NCI-H1930 (cell line): ENCODE measurements at places on chromosomes 16 and 17.

DNA sequence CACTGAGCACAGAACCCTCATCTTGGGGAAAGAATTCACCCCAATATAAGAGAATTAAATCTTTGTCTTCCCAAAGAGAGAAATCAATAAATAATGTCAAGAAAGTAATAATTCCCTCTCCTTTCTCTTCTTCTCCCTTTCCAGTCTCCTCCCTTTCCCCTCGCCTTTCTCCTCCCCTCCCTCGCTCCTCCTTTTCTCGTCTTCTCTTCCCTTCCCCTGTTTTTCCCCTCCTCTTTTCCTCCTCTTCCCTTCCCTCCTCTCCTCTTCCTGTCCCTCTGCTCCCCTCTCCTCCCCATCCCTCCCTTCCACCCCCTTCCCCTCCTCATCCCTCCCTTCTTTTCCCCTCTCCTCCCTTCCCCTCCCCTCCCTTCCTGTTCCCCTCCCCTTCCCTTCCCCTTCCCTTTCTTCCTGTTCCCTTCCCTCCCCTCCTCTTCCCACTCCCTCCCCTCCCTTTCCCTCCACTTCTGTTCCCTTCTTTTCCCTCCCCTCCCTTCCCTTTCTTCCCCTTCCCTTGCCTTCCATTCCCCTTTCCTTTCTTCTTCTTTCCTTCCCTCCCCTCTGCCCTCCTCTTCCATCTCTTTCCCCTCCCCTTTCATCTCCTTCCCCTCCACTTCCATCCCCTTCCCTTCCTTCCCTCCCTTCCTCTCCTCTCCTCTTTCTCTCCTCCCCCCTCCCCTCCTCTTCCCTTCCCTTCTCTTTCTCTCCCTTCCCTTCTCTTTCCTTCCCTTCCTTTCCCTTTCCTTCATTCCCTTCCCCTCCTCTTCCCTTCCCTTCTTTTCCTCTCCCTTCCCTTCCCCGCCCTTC lies 363.6 kb downstream of the SHISA9 start:
- no peak for DNase-seq

DNA sequence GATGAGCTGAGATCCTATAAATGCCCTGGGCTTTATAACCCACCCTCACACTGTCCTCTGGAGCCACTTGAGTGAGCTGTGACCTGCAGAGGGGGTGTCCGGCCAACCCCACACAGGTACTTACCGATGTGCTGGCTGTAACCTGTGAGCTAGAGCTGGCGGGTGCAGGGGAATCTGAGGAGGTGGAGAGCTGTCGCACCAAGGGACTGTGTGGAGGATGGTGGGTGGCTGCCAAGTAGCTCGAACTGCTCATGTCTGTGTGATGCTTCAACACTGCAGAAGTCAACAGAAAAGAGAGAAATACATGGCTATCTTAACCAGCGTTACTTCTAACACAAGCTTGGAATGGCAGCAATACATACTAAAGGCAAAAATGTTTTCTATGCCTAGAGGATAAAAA lies 39.4 kb downstream of the STH start:
- no peak for DNase-seq

GRCh38 chr17:38886643-38887010 lies 16.8 kb downstream of the LASP1 start:
- no peak for DNase-seq

DNA sequence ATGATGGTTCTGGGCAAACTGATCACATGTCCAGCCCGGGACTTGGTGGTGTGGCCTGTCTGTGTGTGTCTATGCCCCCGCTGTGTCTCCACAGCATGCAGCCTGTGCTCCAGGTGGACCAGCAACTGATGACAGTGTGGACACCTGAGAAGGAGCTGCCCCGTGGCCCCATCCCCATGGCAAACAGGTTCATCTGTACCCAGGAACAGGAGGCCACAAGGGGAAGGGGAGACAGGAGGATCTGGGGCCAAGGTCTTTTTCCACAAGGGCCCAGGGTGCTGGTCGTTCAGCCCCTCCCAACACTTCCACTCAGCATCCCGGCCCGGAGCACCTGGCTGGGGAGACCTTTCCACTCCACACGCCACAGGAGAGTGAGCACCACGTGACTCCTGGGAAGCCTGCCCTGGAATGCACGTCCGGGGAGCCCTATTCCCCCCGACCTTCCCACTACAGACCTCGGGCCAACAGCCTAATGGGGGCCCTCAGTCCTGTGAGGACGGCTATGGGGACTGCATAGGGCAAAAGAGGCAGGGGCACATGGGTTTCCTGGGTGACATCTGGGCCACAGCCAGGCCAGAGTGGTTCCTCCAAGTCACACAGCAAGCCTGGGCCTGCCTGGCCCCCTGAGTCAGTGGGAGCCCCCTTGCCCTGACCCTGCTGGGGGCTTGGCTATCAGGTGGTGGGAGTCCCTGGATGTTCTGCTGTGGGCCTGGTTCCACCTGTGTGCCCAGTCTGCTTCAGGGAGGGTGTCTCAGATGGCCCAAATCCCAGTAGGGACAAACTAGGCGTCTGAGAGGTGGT lies 20.8 kb upstream of the NXPH3 start:
- no peak for DNase-seq

DNA sequence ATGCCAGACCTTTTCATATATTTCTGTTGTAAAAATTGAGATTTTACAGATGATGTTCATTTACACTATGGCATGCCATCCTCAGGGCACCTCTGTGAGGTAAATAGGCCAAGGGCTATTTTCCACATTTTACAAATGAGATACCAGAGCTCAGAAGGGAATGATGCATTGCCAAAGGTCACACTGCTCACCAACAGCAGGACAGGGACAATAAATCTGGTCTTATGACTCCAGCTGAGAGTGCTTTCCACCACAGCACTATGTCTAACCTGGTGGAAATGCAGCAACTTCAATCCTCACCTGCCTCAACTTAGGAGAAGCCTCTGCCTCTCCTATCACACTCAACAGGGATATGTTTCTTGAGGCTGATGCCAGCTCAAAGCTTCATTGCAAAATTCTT lies 40.6 kb downstream of the GRIN2A start:
- no peak for DNase-seq

DNA sequence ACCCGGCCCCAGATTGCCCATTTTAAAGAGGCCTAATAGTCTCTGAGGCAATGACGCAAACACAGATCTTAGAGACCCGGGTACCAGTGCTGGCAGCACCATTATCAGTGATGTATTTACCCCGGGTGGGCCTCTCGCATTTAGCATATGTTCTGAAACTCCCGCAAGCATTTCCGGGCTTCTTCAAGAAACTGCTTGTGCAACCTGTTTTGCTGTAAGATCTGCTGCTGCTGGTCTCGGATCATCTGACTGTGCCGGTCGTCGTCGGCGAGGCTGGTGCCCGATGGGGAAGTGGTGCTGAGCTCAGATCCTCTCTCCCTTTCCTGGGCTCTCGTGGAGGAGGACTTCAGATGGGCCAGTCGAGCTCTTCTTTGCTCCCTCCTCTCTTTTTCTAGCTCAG lies 12.5 kb downstream of the CEP295NL start:
- no peak for DNase-seq

- no peak for DNase-seq
Measured at GRCh38 chr16:70725912-70726828, 40.3 kb upstream of the MTSS2 start.

DNA sequence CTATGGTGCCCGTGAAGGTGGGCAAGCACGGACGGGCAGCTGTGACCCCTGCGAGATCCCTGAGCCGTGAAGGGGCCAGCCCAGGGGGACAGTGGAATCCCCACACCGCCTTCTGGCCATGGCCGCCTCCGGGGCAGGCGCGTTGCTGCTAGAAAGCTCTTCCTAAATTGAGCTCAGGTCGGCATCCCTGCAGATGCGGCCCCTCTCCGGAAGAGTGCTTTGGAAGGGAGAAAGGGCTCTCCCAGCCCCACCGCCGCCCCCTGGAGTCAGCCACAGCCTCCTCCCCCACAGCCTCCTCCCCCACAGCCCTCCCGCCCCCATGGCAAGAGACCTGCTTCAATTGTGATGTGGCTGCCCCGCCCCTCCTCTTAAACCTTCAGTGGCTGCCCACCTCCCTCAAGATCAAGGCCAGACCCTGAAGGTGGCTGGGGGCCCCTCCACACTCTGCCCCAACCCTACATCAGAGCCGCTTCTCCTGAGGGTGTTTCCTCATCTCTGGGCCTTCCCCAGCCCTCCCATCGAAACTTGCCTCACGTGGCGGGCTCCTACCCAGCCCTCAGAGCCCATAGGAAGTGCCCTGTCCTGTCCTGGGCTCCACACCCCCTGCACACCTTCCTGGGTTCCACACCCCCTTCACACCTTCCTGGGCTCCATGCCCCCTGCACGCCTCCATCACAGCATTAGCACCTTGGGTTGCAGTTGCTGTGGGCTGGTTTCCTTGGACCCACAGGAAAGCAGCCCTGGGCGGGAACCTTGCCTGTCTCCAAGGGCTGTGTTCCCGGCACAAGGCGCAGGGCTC lies 5.5 kb upstream of the CBFA2T3 start:
- DNase-seq: no peak

GRCh38 chr17:14372905-14373613 lies 72.2 kb downstream of the HS3ST3B1 start:
- DNase-seq: no peak

GRCh38 chr16:11539641-11540050 lies 47.1 kb downstream of the LITAF start:
- no peak for DNase-seq

GRCh38 chr17:3744014-3744413 lies 20.3 kb downstream of the HASPIN start:
- no peak for DNase-seq

DNA sequence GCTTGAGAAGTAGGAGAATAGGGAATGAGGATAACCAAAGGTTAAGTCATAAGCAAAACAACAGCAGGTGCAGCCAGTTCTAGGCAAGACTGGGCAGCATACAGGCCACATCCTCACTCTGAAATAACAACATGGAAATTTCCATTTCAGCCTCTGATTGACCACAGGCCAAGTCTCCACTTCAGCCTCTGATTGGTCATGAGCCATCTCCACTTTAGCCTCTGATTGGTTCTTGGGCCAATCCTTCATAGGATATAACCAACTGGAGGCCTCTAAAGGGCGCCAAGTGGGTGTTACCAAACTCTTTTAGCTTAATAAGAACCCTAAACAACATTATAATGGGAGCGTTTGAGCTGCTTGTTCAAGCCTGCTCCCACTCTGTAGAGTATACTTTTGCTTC lies 512.0 kb downstream of the NPIPA7 start:
- DNase-seq: no peak

DNA sequence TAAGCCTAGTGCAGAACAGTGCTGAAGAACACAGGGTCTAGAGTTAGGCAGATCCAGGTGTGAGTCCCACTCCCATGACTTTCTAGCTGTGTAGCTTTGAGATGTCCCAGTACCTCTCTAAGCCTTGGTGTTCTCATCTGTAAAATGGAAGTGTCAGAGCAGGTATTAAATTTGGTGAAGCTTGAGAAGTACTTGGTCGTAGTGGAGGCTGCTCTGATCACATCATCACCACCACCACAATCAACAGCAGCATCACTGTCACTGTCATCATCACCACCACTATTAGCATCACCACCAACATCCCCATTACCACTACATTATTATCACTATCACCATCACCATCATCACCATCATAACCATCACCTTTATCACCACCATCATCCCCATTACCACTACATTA lies 132.1 kb downstream of the CMIP start:
- no peak for DNase-seq

GRCh38 chr17:71649941-71650350 lies 470.9 kb upstream of the SOX9 start:
- DNase-seq: no peak

- no peak for DNase-seq
Measured at GRCh38 chr17:21353326-21354010, 22.7 kb upstream of the KCNJ12 start.

GRCh38 chr17:67359960-67360791 lies 6.2 kb downstream of the PSMD12 start:
- DNase-seq: no peak

DNA sequence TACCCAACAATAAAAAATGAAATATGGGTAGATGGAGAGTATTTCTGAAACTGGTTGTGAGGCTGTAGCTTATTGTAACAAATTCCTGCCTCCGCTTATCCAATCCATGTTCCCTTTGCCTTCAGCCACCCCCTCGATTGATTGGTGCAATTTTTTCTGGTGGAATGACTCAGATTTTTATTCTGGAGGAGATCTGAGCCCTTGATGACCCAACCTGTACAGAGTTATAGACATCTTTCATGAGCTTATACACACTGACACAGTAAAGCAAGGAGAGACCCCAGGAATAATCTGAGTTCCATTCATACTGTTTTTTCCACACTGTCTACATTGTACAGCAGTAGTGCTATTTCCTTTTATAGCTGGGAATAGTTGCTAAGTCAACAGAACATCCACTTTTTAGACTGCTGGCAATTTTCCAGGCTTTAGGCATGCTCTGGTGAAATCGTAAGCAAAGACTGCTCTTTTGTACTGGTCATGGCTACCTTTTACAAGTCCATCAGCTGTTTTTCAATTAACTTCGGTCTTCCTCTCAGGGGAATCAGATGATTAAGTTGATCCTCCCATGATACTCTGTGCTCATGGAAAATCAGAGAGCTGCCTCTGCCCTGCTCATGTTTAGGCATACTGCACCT lies 30.1 kb downstream of the CCL4 start:
- no peak for DNase-seq

DNA sequence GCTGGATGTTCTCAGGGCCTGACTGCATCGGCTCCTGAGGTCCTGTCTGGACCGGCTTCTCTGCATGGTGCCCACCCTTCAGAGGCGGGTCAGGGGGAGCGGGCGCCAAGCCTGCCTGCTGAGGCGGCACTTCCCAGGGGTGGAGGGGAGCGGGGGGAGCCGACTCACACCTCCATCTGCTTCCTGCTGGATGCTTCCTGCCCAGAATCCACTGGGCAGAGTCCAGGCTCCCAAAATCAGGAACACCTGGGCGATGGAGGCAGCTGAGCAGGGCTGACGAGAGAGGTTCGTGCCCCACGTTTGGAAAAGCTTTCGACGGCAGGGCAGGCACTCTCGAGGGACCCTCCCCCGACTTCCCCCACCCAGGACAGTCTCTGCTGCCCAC lies 42.2 kb downstream of the TIMM22 start:
- no peak for DNase-seq

DNA sequence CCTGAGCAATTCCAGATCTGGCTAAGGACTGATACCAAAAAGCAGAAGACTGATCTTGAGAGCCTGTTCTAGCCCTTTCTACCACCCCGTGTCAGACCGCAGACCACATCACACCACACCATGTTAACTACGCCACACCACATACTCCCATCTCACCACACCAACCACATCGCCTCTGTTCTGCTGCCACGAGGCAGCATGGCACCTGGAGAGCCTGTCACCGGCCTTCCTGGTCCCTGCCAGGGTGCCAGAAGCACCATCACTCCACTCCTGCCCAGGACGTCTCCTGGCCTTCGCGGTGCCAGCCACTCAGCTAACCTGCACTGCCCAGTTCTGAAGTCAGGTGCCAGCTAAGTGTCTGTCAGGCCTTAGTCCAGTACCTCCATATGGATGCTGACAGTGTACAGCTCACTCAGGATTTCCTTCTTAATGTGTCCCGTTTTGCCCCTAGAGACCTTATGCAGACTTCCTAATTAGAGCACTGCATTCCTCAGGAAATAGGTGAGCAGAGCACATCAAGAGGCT lies 37.2 kb upstream of the BCAR1 start:
- no peak for DNase-seq

- DNase-seq: no peak
Measured at GRCh38 chr16:55655897-55656681, at the start of gene SLC6A2. TSS of gene SLC6A2 (plus strand) at chr16:55655988. CDS start at chr16:55656695, 707 bp downstream.
